ENCODE measurements at places on chromosomes 6 and 20.

GRCh38 chr6:142378138-142378875, 76.5 kb downstream of the ADGRG6 start:
- peak; percentile 48 for DNase-seq

- DNase-seq, result peak; percentile 20
Observed at GRCh38 chr6:40874495-40874894, 164.5 kb downstream of the UNC5CL start.

DNA sequence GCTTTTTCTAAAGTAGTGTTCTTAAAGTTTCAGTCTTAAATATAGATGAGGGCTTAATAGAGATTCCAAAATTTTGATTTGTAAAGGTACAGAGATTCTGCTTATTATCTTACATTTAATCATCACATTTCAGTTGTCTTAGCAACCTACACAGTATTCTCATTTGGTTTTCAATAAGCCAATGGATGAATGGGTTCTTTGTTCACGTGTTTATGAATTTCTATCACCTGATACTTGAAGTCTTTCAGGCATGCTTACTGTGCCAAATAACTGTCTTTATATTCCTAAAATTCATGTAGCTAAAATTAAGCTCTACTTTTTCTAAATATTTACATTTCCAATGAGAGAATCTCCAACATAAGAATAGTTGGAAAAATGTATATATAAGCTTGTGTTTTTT, 152.7 kb downstream of the EYA4 start:
- no peak for DNase-seq

DNA sequence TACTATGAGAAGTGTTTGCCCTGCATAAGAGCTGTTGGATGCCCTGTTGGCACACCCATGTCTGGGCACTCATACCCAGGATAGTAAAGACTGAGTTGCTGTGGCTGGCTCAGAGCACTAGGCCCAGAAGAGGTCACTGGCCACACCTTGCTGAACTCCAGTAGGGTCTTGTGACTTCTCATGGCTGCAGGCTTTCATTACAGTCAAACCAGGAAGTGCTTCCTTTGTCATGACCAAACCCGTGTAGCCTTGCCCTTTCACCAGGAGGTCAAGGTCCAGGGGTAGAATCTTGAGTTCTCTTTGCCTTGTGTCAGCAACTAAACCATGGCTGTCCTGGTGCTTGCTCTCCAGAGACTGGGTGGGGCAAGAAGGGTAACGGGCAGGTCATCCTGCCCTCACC, 49.5 kb downstream of the CD164 start:
- no peak for DNase-seq

- DNase-seq, result peak; percentile 64
Observed at GRCh38 chr6:159595173-159595572, 97.9 kb downstream of the SOD2 start.

DNA sequence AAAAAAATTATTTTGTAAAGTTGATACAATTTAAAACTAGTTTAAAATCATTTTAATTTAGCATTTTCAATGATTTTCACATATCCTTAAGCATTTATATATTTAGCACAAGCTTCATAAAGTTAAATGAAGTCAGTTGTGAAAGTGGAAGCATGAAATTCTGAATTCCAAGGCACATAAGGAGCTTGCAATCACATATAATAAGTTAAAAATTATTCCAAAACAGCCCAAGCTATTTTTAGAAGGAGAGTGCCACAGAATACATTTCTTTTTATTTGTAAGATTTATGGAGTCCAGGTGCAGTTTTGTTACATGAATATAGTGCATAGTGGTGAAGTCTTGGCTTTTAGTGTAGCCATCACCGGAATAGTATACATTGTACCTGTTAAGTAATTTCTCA, 3.2 kb upstream of the LGSN start:
- no peak for DNase-seq

GRCh38 chr20:59324521-59325141, 24.2 kb downstream of the EDN3 start:
- DNase-seq, result no peak

DNA sequence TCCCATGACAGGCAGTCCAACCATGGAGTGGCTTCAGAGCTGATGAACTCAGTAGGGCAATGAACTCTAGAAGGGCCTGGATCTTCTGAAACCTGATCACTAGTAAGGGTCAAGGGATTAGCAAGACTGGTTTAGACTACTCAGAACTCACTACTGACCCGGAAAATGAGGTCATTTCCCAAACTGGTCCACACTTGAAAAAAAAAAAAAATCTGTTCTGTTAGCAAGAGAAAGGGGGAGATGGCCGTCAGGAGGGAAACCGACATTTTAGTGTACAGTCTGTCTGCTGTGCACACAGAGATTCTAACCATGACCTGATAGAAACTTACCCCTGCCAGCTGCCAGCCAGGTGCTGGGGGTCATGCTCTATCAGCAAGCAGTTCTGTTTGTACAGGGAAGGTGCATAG, 262.4 kb upstream of the AGPAT4 start:
- DNase-seq, result no peak

- peak; percentile 68 for DNase-seq
Observed at GRCh38 chr20:32483351-32484224, 101.5 kb downstream of the NOL4L start.

- peak; percentile 59 for DNase-seq
Observed at GRCh38 chr6:145332011-145332410, 403.3 kb downstream of the EPM2A start.

GRCh38 chr20:23161244-23161891, 75.2 kb upstream of the CD93 start:
- DNase-seq, result peak; percentile 88

DNA sequence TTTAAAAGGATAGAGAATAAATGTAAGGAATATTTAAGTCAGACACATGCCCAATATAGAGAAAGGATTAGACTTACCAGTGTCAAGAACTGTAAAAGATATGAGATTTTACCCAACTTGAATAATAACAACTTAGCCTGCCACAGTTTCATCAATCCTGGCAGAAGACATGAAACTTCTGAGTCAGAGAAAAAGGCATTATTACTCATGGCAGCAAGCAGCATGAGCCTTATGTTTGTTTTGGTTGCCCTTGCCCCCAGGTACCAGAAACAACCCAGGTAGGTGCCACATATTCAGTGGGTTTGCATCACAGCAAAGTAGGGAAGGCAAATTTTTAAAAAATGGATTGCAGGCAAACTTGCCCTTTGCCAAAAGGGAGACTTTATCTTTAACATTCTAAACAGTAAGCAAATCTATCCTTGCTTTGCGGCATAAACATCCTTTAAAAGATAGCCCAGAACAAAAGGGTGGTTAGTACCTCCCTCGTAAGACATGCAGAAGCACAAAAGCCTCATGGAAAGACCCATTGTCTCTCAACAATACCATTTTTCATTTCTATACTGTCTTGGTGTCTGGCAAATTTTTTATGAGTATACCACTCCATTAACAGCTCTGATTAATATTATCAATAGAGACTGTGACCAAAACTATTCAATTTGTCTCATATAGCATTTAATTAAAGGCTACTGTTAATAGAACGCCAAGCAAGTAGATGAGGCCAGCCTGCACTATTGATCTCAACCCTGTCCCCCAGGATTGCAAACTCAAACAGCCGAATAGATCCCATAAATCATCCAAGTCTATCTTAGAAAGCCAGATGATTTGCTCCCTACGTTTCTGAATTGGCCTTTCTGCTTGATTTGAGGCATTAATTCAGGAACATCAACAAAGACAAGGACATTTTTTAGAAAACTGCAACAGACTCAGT, 185.1 kb downstream of the COL19A1 start:
- DNase-seq, result peak; percentile 49

- DNase-seq, result peak; percentile 23
Observed at GRCh38 chr6:130913120-130913519, 85.9 kb downstream of the SMLR1 start.

DNA sequence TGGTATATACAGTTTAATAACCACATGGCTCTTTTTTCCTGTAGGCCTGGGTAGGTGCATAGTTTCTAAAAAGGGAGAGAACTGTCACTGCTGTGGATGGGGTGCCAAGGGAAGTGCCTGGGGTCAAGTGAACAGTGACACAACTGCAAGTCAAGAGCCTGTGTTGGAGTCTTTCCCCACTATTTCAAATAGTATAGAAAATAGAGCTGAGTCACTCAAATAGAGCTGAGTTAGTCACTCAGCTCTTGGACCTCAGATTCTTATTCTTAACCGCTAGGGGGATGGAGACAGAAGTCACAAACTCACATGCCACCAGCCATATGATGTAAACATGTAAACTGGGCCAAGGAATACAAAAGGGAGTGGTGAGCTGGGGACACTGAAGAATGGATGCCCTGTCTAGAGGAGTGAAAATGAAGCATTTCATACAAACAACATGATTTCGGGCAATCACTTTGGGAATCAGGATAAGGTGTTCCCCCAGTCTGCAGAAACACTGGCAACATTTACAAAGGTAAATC, 2.1 kb downstream of the NQO2 start:
- peak; percentile 81 for DNase-seq

- no peak for DNase-seq
Observed at GRCh38 chr6:136411025-136411325, 121.3 kb upstream of the BCLAF1 start.

DNA sequence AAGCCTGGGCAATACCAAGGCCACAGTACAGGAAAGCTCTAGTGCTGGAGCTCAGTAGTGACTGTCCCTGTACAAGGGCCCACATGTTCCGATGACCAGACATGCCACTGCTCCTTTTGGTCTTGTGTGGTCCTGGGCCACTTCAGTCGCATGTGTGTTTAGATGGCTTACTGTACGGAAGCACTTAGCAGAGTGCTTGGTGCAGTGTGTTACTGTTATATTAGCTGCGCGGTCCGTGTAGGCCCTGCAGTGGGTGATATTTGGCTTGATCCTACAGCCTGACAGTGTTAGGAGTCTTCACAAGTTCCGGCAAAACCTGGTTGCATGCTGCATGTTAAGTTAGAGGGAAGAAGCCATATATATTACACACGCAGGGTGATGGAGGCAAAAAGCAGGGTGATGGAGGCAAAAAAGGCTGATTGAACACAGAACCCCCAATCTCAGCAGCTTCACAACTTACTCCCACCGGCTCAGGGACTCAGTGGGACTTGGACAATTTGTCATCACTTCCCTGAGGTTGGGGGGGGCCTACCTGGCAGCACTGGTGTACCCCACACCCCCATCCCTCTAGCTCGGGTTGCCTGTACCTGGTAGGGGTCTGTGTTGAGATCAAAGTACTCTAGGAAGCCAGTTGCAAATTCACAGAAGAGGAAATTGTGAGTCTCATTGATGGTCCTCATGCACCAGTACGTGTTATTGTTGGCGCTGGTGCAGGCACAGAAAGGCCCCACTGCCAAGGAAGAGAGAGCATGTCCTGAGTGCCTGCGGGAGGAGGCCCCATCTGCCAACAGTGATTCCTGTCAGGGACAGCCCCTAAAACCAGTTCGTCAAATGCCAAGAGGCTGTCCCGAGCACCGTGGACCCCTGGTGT, 122.6 kb downstream of the SULF2 start:
- no peak for DNase-seq

DNA sequence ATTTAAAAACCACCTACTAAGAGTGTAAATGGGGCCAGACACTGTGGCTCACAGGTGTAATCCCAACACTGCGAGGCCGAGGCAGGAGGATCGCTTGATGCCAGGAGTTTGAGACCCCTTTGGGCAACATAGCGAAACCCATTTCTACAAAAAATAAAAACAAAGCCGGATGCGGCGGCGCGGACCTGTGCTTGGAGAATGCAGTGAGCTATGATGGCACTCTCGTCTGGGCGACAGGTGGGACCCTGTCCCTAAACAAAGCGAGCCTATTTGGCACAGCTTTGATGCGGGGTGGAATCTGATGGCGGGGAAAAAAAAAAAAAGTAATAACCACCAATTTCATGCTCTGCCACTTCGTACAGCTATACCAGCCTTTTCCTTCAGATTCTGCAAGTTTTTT, 1.1 kb downstream of the TCP1 start:
- DNase-seq, result no peak

DNA sequence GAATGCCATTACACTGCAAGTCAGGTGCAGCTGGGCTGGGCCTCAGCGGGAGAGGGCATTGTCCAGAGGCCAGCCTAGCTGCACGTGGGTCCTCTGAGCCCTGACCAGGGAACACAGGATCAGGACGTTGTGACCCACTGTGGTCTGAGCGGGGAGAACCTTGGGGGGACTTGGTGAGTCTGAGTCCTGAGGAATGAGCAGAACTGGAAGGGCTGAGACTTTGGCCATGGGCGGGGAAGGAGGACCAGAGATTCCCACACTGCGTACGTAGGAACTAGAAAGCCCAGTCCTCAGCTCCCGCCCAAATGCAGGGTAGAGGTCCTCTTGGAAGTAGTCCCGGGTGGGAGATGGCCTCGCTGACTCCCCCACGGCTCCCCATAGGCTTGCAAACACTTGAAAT, 42.5 kb downstream of the GABRR2 start:
- no peak for DNase-seq

GRCh38 chr6:83613378-83613777, 95.5 kb downstream of the SNAP91 start:
- no peak for DNase-seq

DNA sequence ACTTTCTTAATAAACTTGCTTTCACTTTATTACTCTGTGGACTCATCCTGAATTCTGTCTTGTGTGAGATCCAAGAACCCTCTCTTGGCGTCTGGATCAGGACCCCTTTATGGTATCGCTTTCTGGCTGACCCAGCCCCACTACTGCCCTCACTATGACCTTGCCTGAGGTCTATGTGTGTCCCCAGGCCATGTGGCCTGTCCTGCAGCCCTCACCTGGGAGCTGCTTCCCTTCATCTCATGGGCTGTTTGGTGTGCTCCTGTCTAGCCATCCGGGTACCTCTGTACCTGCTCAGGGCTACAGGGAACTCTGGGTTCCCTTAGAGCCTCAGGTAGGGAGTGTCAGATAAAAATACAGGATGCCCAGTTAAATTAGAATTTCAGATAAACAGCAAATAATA, 94.5 kb downstream of the SCP2D1 start:
- DNase-seq, result no peak

GRCh38 chr20:25079171-25079570, 2.8 kb downstream of the VSX1 start:
- no peak for DNase-seq

Measured in epithelial cell of esophagus (primary cell).